GM10248 (cell line): ENCODE measurements at places on chromosomes 11 and 22.

- no peak for DNase-seq
These were observed 112.3 kb downstream of the IGLL1 start for GRCh38 chr22:23467721-23468294.

- no peak for DNase-seq
These were observed 56.3 kb upstream of the SLC5A12 start for GRCh38 chr11:26778000-26778757.

- DNase-seq = no peak
These were observed 72.7 kb downstream of the RAB38 start for GRCh38 chr11:88102598-88102934.

DNA sequence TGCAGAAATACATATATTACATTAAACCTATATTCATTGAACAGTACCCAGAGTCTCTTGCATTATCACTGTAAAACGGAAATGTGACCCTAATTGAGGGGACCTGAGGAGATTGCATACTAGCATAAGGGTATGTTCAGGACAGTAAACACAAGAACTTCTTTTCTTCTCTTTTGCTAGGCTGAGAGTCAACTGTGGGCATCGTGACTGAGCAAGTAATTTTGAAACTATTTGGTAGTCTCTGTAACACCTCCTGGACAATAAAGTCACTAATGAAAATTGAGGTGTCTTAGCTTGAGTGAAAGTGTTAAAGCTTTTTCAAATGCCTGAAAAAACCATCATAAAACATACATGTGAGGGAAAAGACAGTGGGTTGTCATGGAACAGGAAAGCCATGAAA lies 90.9 kb downstream of the PDHX start:
- peak; percentile 41 for DNase-seq

DNA sequence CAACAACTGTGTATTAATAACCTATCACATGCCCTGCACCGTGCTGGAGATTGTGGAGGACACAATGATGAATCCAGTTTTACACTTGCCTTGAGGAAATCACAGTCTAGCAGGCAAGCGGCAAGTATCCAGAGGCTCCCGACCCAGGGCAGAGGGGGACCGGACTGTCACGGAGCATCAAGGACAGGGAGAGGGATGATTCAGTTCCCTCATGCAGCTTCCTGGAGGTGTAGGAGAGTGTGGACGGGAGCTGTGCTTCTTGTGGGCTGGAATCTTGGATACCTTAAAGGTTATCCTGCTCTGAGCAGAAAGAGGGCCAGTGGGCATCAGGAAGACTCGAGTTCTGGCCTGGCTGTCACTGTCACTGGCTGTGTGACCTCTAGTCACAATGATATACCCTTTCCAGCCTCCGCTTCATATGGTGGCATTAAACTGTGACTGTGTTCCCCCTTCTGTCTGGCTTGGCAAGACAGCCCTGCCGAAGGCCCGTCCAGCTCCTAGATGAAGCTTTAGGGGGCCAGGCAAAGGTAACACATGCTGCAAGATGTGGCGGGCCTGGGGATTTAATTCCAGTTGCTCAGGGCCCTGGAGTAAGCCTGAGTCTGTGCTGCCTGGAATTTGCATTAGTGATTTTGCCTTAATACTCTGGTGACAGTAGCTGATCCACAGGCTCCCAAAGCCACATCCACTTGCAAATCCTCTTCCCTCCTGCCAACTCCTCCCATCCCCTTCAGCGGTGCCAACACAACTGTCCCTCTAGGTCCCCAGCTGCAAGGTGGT lies 162.8 kb downstream of the DSCAML1 start:
- no peak for DNase-seq

DNA sequence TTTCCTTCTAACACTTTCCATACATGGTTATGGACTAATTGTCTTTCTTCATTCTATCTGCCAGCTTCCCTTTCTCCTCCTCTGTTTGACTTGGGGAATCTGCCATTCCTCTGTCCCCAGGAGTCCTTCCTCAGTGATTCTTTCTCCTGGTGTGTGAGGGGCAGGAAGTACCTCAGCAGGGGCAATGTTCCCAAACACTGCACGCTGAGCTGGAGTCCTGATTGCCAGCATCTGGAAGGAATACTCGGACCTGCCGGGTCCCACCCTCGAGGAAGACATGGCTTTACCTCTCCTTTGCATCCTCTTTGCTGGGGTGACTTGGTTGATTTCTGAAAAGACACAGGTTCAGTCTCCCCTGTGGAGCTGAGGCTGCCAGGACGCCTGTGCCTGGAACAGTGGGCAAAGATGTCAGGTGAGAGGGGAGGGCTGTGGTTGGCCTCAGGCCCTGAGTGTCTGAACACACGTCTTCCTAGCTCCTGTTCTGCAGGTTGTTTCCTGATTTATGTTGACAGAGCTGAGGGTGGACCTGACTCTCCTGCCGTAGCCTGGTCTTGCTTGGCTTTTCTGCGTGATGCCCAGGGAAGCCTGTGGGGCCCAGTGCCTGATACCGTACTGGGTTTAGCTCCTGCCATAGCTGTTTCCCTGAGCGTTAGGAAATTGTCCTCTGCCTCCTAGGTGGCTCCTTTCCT lies 4.3 kb downstream of the COX8A start:
- DNase-seq = no peak

- peak; percentile 60 for DNase-seq
These were observed 1321.7 kb downstream of the TBC1D22A start for GRCh38 chr22:48084041-48084728.

- peak; percentile 48 for DNase-seq
These were observed 14.1 kb downstream of the AASDHPPT start for GRCh38 chr11:106091480-106092123.

- no peak for DNase-seq
These were observed 28.2 kb downstream of the MS4A10 start for GRCh38 chr11:60813324-60813723.

DNA sequence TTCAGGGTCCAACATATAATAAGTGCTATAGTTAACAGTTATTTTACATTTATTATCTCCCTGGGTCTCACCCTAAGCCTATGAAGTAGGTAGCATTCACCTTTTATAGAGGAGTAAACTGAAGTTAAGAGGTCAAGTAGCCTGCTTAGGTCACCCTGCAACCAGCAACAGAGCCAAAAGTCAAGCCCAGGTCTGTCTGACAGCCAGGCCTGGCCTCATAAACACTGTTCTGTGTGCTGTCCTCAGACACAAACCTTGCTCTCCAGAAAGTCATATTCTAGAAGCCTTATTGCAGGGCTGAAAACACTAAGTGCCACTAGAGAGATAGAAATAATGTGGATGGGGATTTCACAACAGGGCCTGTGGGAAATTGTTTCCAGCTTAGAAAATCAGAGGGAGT lies 59.3 kb downstream of the BDNF start:
- no peak for DNase-seq
